Heart right ventricle (tissue), 16 donors: ENCODE measurements at places on chromosomes 7 and 10.

- DNase-seq = no peak
These were observed 71.7 kb downstream of the MAP3K8 start for GRCh38 chr10:30505543-30506298.

DNA sequence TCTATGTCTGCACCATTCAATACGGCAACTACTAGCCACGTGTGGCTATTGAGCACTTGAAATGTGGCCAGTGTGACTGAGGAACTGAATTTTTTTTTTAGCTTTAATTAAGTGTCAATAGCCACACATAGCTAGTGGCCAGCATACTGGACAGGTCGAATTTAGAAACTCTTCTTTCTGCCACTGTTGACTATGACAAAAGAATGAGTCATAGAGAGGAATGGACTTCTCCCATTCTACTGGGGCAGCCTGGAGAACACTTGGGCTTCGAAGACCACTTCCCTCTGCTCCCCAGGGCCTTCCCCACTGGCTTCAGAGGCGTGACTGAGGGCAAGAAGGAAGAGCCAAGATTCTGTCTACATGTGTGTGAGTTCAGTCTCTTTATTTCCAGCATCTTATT is 137.5 kb downstream of the SNX10 start:
- no peak for DNase-seq

DNA sequence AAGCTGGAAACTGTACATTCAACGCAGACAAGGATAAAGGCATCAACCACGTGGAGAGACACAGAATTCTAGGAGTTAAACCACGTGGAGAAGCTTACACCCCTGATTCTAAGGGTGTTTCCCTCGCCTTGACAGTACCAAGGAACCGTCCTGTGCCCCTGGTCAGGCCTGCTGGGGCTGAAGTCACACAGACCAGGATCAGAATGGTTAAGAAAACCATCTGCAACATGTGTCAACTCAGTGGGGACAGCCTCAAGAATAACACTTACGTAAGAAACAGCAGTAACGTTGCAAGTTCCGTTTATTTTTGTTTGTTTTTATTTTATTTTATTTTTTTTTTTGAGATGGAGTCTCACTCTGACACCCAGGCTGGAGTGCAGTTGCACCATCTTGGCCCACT is 55.6 kb downstream of the CHST15 start:
- no peak for DNase-seq

DNA sequence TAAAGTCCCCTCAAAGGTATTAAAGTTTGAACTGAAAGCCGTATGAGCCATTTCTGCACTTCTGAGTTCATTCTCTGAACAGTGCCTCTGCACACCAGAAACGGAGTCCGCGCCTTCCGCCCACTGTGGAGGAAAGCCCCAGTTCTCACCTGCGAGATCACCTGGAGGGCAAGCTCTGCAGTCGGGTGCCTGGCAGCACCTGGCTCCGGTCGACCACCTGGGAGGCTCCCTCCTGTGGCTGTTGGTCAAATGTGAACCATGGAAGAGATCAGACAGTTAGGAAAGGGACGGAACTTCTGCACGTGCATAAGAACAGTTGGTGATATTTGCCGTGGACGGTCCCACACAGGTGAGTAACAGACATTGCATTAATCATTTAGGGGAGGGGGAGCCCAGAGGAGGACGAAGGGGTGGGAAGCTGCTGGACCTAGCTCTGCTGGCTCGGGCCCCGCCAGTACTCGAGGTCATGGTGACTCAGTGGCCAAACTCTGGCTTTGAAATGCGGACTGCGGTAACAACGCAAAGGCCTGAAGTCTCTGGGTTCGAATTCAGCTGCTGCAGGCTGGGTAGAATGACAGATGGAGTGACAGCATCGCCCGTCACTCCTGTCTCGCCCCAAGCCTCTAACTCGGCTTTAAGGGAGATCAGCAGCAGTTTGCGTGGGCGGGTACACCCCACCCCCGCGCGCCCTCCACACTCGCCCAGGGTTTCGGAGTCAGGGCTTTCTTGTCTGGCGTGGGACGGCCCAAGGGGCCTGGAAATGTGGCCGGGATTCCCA is 1.7 kb upstream of the DPYSL4 start:
- no peak for DNase-seq

GRCh38 chr7:139560678-139561077 is 37.2 kb downstream of the CLEC2L start:
- DNase-seq = no peak

- peak; percentile 21 for DNase-seq
These were observed 17.6 kb upstream of the ORAI2 start for GRCh38 chr7:102415685-102416225.

- no peak for DNase-seq
These were observed 73.3 kb upstream of the AGK start for GRCh38 chr7:141477865-141478264.

DNA sequence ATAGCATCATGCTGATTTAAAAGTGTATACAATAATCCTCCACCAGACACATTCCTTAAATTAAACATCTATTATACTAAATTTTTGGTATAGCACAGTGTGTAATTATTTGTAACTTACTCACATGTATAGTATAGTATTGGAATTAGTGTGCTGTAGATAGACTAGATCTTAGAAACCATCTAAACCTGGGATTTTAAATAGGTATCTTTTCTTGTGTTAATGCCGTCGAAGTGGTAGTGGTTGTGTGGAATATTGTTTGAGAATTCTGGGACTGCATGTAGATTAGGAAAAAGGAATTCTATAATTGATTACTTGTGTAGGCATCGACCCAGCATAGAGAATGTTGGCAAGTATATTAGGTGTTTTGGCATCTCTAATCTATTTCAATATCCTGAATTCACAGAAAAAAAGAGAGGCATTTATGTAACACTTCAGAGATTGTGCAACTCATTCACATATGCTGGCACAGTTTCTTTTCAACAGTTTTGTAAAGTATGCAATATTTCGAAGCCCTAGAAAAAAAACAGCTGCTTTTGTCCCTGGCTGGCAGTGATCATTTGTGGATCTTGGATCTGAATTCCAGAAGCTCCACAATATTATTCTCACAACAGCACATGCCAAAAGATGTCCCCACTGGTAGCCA is 145.5 kb upstream of the AGR3 start:
- DNase-seq = no peak

DNA sequence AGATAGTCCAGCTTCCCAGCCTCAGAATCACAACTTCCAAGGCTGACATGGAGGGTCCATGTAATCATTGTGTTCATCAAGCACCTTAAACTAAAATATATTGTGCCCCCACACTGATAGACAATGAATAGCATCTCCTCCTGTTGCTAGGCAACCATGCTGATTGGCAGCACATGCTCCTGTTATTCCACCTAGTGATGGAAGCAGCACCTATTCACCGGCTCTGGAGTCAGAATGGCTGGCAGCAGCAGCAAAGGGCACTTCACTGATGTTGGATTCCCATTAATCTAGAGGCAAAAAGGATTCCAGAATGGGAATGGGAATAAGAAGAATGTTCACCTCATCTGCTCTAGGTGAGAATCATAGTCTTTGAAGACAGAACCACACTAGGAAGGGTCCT is 55.0 kb downstream of the RELN start:
- DNase-seq = no peak

GRCh38 chr10:59635502-59636290 is 74.0 kb downstream of the SLC16A9 start:
- no peak for DNase-seq

DNA sequence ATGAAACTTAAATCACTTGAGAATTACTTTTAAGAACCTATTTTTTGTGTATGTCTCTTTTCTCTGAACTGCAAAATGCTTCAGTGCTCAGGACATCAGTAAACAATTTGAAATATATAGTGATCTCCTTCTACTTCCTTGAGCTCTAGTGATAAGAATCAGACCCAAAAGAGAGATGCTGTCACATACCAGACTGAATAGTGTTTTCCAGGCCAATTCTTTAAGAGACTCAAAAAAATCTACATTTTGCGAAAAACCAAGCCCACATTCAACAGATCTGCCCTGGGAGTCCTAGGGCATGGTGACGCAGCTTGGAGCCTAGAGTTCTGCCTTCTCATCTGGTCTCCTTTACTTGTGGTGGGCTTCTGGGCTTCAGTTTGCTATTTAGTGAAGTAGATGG is 72.1 kb upstream of the SLC13A1 start:
- DNase-seq = no peak

GRCh38 chr7:75808106-75808505 is 5.5 kb downstream of the CCL24 start:
- no peak for DNase-seq

DNA sequence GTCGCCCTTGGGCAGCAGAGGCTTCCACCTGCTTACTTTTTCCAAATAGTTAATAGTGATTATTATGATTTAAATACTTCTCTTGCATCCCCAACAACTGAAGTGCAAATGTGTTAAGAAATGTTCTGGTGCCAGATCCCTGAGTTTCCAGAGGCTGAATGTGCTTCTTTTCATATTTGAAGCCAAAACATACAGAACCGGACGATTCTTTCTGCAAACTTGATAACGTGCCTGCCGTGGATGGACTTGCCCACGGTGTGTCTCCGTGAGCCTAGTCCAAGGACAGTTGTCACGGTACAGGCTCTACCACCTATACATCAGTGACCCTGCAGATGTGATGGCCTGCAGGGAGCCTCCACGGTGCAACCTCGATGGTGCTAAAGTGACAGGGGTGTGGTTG is 198.6 kb upstream of the LYZL2 start:
- DNase-seq = no peak

DNA sequence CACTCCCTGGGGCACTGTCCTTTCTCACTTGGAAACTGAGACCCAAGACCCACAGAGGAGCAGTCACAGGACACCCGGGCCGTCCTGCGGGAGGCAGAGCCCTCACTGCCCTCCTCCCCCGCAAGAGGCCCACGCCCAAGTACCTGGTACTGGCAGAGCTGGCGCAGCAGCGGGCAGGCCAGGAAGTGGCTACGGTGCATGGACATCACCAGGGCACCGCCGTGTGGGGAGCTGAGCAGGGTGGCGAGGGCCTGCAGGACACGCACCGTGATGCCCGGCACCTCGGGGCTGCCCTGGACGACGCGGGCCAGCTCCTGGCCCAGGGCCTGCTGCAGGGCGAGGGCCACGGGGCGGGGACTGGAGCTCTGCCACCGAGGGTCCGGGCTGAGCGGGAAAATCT is 20.0 kb upstream of the MICALL2 start:
- DNase-seq = no peak

- DNase-seq = no peak
These were observed 114.3 kb downstream of the TBXAS1 start for GRCh38 chr7:139943401-139943800.

- DNase-seq = peak; percentile 35
These were observed 117.4 kb downstream of the INPP5A start for GRCh38 chr10:132654708-132655661.

GRCh38 chr10:80196950-80197315 is 8.4 kb downstream of the ANXA11 start:
- no peak for DNase-seq

DNA sequence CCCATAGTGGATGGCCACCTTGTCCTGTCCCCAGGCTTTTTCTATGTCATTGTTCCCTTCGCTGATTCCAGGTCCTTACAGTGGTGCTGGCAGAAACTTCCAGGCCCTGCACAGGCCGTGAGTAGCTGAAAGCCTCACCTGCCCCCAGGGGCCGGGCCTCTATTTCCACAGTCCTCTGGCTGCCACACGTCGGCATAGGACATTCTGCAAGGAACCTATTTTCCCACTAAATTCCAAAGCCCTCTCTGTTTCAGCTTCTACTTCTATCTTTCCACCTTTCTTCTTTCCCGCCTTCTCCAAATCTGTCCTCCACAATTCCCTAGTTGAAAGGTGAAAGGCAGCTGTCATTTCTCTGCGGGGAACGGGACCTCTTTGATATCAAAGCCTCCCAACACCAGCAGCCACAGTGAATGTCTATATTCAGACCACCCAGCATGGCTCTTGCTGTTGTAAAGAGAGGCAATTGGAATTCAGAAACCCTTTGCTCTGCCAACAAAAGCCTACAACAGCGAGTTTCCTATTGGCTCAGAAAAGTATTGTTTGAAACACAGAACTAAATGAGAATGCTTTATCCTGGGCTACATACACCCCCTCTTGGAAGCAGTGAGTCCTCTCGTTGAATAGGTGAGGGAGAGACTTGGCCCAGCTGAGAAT is 607.7 kb downstream of the GALNT17 start:
- DNase-seq = no peak

GRCh38 chr10:131923038-131923756 is 22.4 kb downstream of the PPP2R2D start:
- DNase-seq = no peak

GRCh38 chr10:28047061-28047460 is 48.2 kb upstream of the ODAD2 start:
- no peak for DNase-seq

- DNase-seq = no peak
These were observed 24.9 kb downstream of the POLR3A start for GRCh38 chr10:78004215-78005026.

- no peak for DNase-seq
These were observed 30.3 kb downstream of the CALML3 start for GRCh38 chr10:5555021-5555510.
